Activated T-helper 1 cell treated with anti-CD3 and anti-CD28 coated beads, Interleukin-2, amount 50 U/mL, for 16 hours (primary cell): ENCODE measurements at places on chromosomes 16 and 17.

DNA sequence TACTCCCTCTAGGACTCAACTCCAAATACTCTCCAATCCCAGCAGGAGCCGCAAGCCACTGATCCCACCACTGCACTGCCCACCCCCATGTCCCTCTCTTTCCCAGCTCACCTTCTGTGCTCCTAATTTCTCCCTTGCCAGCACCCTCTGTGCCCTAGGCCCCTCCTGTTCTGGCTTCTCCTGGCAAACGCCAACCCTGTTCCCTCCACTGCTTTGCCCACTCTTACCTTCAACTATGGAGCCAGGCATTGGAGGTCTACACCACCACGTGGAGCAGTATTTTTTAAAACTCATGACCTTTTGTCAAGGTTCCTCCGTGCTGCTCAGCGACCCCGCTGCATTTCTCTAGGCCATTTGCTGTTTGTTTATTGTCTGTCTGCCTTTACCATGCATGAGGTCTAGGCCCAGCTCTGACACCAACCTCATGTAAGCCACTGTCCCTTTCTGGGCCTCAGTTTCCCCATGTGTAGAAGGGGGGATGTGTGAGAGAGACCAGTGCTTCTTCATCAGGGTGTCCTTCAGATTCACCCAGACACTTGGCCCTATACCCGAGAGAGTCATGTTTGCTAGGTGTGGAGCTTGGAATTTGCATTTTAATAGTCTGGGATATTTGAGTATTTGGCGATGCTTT, 4.6 kb downstream of the CCDC102A start:
- no peak for DNase-seq

DNA sequence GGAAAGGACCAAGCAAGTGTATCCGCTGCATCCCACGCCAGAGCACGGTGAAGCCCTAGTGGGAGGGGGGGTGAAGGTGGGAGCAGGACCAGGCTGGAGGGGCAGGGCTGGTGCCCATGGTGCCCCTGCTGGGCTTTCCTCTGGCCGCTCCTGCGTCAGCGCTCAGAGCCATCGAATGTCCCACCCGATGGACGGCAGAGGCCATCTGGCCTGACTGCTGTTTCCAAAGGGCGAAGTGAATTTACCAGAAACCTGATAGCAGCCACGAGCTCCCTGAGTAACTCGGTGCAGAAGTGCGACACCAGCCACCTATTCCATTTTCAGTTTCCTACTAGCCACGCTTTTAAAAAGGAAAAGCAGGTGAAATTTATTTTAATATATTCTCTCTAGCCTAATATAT, 203.6 kb upstream of the CIBAR2 start:
- DNase-seq: no peak

DNA sequence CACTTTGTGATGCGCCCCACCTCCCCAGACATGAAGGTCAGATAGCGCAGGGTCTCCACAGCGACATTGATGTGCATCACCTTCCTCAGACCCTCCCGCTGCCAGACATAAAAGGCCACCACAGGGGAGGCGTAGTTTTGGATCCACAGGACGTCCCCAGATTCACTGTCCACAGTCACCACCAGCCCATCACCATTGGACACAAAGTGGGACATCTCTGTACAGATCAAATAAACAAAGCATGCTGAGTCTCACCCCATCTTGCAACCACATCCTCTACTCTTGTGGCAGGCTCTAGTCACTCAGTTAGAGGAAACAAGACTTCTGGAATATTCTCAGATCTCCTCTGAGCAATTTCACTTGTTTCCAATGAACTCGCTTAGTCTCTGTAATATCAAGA, 46.3 kb upstream of the ICAM2 start:
- no peak for DNase-seq

GRCh38 chr17:57572600-57572999, 172.5 kb downstream of the CCDC182 start:
- DNase-seq: no peak

DNA sequence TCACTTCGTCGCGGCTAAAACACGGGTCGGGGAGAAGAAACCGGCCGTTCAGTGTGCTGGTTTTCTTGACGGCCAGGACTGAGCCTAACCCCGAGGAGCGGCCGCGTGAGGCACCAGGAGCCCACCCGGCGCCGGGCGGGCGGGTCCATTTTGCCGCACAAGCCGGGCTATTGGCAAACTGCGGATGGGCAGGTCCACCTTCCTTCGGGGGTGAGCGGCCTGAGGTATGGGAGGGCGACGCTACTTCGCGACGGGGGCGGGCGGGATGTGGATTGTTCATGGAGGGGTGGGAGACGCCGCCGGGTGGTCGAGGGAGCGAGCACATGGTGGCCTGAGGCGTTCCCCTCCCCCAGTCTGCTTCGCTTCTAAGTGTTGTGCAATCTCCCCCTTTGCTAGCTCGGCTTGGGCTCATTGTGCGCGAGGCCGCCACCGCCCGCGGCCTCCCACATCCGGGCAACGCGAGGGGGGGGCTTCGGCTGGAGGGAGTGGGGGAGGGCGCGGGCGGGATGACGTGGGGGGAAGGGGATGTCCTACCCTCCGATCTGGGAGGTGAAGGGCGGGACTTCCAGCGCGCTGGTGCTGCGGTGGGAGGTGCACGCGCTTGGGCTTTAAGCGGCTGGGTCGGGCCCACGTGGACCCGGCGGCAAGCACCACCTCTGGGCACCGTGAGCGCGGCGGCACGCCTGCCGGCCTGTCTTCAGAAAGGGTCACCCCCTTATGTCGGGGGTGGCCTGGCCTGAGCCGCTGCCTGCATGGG, 5.9 kb upstream of the CD68 start:
- peak; percentile 83 for DNase-seq

- DNase-seq: no peak
Observed at GRCh38 chr16:52812678-52813556, 239.8 kb downstream of the CHD9NB start.

- no peak for DNase-seq
Observed at GRCh38 chr17:73205459-73205961, 12.7 kb downstream of the COG1 start.

GRCh38 chr17:55274355-55275255, 9.8 kb downstream of the HLF start:
- DNase-seq: no peak

DNA sequence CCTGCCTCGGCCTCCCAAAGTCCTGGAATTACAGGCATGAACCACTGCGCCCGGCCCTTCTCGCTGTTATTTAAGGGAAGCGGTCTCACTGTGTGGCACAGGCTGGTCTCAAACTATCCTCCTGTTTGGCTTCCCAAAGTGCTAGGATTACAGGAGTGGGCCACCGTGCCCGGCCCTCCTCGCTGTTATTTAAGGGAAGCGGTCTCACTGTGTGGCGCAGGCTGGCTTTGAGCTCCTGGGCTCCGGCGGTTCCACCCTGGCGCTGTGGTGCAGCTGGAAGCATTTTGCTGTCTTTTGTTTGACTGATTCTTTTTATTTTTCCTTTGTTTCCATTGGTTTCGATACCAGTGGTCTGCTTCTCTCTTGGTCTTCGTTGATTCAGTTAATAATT, 40.7 kb downstream of the FOXK2 start:
- DNase-seq: no peak

- DNase-seq: no peak
Observed at GRCh38 chr17:76958974-76959373, 90.8 kb downstream of the MGAT5B start.

GRCh38 chr16:22955461-22956070, 141.6 kb downstream of the HS3ST2 start:
- no peak for DNase-seq

DNA sequence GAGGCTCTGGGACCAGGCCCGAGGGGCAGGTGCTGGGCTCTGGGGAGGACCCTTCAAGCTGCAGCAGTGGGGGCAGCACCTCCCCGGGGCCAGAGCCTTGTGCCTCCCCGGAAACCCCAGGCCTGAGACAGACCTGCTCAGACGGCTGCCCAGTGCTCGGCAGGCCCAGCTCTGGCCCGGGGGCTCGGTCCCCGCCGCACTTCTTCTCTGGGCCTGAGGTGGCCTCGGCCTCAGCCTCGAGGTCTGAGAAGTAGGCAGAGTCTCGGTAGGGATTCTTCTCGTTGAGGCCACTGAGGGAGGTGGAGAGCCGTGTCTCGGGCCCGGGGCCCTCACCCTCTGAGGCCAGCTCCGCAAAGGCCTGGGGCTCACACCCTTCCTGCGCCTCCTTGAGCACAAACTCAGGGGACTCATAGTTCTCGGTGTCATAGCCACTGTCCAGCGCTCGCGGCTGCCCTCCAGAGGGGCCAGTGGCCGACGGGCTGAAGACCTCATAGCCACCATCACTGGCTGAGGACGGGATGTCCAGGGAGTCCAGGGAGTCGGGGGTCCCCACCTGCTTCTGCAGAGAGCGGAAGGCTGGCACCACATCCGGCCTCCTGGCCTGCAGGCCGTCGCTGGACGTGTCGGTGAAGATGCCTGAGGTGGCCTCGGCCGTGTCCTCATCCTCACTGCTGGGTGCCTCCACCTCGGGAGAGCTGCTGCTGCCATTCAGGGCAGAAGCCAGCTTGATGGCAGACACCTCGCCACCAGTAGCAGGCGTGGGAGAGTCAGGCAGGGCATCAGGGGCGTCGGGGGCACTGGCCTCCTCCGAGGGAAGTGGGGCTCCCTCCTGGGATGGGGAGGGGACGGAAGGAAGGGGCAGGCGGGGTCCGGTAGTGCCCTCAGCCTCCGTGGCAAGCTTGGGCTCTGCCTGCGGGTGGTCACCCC, 44.3 kb upstream of the PVALEF start:
- DNase-seq: no peak

DNA sequence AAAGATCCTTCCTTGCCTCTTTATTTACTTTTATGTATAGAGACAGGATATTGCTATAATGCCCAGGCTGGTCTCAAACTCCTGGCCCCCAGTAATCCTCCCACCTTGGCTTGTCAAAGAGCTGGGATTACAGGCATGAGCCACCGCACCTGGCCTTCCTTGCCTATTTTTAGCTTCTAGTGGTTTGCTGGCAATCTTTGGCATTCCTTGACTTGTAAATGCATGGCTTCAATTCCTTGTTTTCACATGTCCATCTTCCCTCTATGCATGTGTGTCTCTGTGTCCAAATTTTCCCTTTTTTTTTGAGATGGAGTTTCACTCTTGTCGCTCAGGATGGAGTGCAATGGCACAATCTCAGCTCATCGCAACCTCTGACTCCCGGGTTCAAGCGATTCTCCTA, 22.5 kb downstream of the HEXIM2 start:
- no peak for DNase-seq

DNA sequence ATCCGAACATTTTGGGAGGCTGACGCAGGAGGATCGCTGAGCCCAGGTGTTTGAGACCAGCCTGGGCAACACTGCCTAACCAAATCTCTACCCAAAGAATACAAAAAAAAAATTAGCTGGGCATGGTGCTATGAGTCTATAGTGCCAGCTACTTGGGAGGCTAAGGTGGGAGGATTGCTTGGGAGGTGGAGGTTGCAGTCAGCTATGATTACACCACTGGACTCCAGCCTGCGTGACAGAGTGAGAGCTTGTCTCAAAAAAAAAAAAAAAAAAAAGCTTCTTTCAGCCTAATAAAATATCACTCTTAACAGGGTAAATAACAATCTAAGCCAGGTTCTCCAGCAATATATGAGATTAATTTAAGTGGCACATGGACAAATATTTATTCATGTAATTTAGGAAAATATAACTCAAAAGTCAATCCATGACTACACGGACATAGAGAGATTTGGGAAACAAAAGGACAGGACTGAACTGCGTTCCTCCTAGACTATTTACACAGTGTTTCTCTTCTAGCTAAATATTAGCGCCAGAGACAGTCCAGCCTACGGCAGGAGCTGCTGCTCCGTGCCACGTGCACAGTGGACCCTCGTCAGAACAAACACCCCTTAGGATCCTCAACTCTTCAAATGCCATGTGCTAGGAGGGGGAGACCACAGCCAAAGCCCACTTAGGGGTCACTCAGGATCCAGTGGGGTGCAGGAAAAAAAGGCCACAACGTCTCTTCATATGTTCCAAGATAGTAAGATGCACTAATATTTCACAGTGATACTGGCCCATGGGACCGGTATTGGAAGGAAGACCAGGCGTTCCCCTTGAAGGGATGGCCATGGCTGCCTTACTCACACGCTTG, 8.7 kb downstream of the USP36 start:
- no peak for DNase-seq

DNA sequence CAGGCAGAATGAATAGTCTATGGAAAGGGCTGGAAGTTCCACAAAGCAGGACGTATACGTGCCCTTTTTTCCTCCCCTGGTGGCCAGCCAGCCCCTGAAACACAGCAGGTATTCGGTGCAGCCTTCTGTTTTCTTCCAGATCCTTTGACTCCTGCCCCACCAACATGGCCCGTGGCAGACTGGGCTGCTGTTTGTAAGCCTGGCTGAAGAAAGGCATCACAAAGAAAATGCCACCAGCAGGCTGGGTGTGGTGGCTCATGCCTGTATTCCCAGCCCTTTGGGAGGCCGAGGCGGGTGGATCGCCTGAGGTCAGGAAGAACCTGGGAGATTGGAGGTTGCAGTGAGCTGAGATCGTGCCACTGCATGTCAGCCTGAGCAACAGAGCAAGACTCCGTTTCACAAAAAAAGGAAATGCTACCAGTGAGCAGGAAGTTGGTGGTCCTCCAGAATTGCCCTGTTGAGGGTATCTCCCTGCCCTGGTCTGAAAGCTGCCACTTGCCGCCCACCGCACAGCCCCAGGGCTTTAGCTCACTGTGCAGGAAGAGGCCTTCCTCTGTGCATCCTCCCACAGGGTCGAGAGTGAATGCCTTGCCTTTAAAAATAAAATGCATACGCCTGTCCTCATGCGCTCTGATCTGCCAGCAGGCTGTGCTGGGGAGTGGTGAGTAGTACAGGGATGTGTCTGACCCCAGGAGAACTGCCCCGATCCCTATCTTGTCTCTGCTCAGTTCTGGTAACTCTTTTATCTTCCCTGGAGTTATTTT, 587.7 kb downstream of the MAF start:
- DNase-seq: no peak

DNA sequence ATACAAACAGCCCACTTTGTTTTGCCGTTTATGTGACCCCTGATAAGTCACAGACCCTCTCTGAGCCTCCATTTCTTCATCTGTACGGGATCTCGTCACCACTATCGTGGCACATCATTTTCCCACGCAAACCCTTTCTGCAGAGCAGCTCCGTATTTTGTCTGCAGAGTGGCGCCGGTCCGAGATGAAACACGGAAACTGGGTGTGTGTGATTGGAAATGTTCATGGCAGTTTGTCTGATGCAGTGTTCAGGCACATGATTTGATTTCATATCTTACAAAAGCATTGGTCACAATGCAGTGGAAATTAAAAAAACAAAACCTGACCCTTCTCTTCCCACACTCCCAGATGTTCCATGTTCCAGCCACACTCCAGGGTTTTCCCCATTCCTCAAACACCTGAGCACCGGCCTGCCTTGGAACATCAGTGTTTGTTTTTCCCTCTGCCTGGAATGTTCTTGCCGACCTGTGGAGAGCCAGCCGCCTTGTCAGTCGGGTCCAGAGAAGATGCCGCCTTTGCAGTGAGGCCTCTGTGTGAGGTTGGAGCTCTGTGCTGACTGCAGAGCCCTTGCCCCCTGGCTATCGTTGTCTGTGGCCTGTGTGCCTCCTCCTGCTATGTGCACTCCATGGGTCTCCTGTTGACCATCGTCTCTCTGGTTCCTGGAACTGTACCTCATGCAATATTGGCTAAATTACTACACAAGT, 39.2 kb downstream of the NT5M start:
- DNase-seq: no peak

- no peak for DNase-seq
Observed at GRCh38 chr17:59409336-59410048, 78.0 kb downstream of the YPEL2 start.

- DNase-seq: no peak
Observed at GRCh38 chr16:535446-536405, 8.2 kb downstream of the CAPN15 start.
